ENCODE measurements at places on chromosomes 7 and 10. TPM values are rescaled to one million over a fixed set of nuclear protein-coding genes. Genes with fewer than 3 reads are reported as not detected.

Gene MXI1
- total RNA-seq: 5.7 TPM

Gene SLC13A1
- not detected for total RNA-seq

Gene NCF1
- not detected for total RNA-seq

Gene RPP38
- 35.1 TPM for total RNA-seq

Gene PIP
- total RNA-seq: 0.71 TPM
